ENCODE measurements at places on chromosomes 2 and 18.

- no peak for DNase-seq
Measured at GRCh38 chr2:116718451-116718850, 1096.0 kb upstream of the DDX18 start.

- DNase-seq = no peak
Measured at GRCh38 chr2:190099890-190100697, 37.6 kb upstream of the MSTN start.

- DNase-seq = no peak
Measured at GRCh38 chr2:167361426-167361825, 473.1 kb downstream of the XIRP2 start.

- DNase-seq = no peak
Measured at GRCh38 chr18:35030277-35030989, 10.8 kb upstream of the MAPRE2 start.

DNA sequence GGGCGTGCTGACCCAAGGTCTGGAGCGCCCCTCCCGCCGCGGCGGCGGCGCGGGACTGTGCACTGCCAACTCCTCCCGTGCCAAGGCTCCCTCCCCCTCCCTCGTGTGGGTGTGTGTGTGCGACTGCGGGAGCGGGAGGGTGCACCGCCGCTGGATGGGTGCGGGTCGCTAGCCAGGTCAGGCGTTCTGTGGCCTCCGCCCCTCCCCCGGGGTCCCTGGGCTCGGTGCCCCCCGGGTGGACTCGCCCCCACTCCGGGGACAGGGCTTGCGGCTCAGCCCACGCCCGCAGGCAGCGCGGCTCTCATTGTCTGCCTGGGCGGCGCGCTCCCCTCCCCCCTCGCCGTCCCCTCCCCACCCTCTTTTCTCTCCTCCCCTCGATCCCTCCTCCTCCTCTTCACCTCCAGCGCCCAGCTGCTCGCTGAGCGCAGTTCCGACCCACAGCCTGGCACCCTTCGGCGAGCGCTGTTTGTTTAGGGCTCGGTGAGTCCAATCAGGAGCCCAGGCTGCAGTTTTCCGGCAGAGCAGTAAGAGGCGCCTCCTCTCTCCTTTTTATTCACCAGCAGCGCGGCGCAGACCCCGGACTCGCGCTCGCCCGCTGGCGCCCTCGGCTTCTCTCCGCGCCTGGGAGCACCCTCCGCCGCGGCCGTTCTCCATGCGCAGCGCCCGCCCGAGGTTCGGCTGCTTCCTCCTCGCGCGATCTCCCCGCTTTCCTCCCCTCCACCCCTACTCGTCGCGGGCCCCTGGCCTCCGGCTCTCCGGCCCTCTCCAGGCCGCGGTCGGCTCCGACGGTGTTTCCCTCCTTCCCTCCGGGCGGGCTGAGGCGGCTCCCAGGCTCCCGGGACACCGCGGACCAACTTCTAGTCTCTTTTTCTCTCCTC lies at the start of gene GATA6:
Gene GATA6 (plus strand): TSS at position 579 of the 878 bp plus-strand sequence. CDS start 1,556 bp downstream, outside the sequence.
- no peak for DNase-seq

DNA sequence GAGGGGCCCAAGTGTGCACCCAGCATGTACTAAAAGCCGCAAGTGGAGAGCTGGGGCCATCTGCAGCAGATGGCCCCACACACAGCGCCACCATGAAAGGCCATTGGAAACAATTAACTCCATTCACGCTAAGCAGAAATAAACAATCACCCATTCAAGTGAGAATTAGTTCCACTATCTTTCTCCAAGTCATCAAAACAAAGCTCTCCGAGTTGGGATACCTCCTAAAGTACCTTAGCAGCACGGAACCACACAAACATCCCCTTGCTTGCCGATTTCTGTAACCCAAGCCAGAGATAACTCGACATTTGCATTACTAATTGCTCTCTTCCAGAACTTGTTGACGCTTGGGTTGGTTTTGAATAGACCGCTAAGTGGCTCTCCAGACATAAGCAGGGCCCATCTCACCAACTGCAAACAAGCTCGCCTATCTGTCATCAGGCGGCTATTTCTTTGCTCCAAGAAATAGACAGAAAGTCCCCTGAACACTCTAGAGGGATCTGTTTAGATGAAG lies 840.6 kb upstream of the SALL3 start:
- DNase-seq = no peak

DNA sequence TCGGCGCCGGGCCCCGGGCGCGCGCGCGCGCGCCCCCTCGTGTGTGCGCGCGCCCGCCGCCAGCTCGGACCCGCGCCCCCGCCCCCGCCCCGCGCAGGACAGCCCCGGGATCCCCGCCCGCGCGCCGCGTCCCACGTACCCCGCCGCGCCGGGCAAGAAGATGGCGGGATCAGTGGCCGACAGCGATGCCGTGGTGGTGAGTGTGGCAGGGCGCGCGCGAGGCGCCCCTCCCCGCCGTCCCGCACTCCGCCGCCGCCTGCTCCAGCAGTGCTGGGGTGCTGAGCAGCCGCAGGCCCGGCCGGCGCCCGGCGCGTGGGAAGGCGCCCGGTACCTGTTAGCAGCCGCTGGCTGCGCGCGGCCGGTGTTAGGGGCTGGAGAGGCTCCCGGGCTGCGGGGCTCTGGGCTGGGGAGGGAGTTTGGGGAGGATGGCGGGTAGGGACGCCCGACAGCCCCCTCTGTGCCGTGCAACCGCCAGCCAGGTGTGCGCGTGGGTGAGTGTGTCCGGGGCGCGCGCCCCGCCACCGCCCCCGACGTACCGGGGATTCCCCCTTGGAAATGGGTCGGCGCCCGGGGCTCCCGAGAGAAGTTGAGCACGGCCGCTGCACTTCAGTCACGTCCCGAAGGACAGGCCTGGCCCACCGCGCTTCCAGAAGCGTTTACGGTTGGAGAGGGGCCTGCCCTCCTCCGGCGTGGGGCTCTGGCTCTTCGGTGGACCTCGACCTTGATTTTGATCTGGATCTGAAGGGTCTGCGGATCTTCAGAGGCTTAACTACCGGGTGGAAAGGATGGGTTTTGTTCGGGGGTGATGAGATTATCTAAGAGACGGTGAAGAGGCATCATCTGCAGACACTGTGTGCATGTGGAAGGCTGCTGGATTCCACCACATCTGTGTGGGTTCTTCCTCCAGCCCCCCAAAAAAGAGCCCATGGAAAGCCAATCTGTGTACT lies 697 bp downstream of the LGALSL start:
- peak; percentile 60 for DNase-seq

DNA sequence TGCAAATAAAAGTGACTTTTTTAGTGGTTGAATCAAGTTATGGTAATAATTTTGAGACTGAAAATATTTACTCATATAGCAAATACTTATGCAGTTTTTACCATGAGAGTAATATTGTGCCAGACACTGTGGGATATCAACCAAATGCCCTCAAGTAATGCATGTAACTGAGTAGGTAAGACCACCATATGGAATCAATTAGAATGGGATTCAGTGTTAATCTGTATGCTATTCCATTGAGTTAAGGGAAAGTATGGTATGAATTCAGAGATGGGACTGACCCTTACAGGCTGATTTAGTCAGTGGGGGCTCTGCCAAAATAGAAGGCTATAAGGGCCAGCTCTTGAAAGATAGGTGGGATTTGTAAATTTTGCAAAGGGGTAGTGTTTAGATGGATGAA lies 131.6 kb downstream of the CCDC85A start:
- DNase-seq = no peak

DNA sequence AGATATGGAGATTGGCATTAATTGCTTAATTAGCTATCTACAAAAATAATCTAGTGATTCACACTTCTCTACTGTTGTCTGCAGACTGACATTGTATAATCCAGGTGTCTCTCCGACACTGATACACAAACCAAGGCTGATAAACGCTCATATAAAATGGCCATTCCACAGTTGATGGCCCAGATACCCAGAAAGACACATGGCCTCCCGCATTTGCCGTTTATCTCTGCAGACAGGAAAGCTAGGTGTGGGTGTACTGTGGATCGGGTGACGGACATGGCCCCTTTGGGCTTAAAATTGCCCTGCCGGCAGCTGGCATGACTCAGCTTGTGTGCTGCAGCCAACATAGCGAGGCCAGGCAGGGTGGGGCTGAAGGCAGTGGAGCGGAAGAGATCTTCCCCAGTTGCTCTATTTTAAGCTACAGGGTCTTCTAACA lies 18.5 kb downstream of the PMAIP1 start:
- DNase-seq = no peak

DNA sequence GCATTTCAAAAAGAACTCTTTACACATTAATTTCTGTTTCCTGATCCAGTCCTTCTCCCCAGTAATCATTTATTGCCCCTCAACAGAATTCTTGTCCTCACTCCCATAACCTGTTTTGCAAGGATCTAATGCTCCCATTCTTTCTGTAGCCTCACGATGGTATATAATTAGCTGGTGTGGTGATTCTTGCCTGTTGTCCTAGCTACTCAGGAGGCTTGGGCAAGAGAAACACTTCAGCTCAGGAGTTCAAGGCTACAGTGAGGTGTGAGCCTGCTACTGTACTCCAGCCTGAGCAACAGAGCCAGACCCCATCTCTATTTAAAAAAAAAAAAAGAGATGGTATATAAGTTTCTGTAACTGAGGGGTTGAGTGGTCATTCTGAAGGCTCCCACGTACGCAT lies 7.7 kb upstream of the TRAPPC8 start:
- DNase-seq = no peak

DNA sequence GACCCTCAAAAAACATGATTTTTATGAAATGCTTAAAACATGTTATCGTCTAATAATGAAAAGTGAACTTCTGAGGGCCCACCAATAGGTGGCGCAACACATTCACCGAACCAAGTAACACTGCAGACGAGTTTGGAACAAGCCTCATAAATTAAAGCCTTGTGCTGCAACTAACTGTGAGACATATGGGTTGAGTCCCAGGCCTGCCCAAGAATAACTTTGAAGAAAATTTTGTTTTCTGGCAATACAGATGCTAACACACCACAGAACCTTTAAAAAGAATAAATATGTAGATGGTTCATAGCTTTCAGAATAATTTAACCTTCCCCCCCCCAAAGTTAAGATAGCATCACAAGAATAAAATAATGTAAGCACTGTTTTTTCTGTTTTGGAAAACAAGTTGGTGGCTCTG lies 285.9 kb downstream of the RNF144A start:
- peak; percentile 14 for DNase-seq

GRCh38 chr2:25602333-25602723 lies 71.0 kb downstream of the DTNB start:
- DNase-seq = no peak

- no peak for DNase-seq
Measured at GRCh38 chr18:26457611-26458353, 90.6 kb downstream of the KCTD1 start.

DNA sequence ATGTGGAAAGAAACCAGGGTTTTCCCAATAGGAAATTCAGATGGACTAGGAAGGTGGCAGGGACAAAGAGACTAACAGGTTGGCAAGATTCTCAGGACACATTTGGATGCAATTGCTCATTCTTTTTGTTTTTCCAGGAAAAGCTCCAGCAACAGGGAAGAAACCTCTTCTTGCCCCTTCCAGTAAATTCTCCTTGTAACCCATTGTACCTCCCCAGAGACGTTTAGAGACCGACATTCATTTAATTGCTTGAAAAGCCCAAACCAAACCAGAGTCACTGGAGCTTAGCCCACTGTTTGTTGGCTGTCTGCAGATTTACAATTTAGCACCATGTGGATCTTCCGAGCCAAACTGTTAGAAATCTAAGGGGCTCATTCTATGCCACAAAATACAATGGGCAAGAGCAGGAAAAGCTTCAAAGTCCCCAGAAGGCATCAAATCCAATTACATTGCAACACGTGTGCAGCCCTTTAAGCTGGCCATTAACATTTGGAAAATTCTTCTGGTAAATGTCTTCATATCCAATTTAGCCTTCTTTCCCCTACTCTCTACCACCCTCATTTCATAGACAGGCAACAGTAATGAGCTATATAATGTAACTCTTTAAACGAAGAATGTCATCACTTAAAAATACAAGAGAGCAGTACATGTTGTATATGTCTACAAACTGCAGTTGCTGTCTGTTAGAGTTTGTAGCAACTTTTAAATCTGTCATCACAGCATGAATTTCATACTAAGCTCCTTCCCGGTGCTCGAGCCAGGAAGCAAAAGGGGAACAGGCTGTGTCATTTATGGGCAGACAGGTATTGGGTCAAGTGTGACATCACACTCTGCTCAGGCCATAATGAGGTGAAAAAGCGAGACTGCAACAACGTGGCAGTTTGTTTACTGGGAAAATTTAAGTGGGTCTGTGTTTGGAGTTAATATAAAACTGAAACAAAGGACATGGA lies 235.6 kb upstream of the HNRNPA3 start:
- DNase-seq = no peak

DNA sequence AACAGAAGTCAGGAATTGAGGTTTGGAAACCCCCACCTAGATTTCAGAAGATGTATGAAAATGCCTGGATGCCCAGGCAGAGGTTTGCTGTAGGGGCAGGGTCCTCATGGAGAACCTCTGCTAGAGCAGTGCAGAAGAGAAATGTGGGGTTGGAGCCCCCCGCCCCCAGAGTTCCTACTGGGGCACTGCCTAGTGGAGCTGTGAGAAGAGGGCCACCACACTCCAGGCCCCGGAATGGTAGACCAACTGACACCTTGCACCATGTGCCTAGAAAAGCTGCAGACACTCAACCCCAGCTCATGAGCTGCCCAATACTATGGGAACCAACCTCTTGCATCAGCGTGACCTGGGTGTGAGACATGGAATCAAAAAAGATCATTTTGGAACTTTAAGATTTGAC lies 967.0 kb upstream of the NRXN1 start:
- no peak for DNase-seq

GRCh38 chr2:10007921-10008808 lies 35.2 kb upstream of the KLF11 start:
- no peak for DNase-seq

DNA sequence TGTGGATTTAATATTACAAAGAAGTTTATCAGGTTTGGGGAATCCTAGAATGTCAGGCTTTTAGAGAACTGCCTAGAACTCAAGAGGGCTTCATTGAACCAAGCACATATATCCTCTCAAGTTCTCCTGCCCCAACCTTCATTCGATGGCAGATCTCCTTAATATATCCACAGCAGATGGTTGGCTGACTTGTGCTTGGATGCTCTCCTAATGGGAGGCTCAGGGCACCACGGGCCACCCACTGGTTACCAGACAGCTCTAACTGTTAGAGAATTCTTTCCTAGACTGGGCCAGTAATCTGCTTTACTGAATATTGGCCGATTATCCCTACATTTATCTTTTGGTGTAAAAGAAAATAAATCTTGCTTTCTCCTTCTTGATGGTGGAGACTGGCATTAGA lies 87.2 kb upstream of the ATP8B1 start:
- DNase-seq = no peak

- no peak for DNase-seq
Measured at GRCh38 chr2:134014196-134014960, 239.5 kb upstream of the MGAT5 start.

DNA sequence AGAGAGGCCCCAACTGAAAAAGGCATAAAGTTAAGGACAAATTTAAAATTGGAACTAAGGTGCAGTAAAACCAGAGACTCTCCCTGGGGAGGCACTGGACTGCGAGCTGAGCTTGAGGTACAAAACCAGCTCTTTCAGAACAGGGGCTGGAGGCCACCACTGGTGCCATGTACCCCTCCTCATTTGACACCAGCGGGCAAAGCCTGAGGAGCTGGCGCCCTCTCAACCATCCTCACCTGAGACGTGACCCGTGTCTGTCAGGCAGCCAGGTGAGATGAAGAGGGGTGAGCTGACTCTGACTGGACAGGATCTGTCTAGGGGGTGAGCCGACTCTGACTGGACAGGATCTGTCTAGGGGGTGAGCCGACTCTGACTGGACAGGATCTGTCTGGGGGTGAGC lies 68.5 kb downstream of the TMEM18 start:
- no peak for DNase-seq
